ENCODE measurements at places on chromosomes 12 and 14.

- peak; percentile 76 for DNase-seq
Measured at GRCh38 chr14:44961151-44961553, 595 bp downstream of the KLHL28 start.

DNA sequence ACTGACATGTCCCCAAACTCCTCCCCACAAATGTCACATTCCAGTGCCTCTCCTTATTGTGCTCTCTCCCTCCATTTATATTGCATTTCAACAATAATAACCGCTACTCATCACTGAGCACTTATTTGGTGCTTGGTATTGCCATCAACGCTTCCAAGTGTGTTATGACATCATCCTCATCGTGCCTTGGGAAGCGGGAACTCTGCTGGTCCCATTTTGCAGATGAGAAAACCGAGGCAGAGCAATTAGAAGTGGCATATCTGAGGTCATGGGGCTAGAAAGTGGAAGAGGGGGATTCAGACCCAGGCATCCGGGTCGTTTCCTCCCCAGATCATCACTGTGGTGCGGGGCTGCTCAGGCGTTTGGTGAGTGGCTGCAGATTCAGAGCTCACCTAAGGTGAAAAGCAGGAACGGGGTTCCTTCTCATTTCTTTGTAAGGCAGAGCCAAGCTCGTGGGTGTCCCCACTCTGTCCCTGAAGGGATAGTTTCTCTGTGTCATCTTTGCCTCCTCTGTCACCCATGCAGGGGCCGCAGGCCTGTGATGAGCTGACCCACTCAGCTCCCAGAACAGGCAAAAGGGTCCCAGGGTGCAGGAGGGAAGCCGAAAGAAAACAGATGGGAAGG, 5.5 kb upstream of the FZD10 start:
- no peak for DNase-seq

DNA sequence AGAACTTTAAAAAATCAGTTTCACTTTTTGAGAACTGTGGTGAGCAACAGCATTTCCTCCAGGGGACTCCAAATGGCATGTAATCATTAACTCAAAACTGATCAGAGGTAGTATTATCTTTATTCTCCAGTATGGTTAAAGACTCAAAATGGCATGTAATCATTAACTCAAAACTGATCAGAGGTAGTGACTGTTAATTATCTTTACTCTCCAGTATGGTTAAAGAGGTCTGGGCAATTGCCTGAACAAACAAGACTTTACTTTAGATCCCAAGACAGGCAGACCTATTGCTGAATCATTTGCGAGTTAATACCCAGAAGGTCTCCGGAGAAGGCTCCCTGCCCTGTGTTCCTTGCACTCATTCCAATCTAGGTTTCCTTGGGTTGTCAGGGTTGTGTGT, 6.6 kb upstream of the ACADS start:
- no peak for DNase-seq

DNA sequence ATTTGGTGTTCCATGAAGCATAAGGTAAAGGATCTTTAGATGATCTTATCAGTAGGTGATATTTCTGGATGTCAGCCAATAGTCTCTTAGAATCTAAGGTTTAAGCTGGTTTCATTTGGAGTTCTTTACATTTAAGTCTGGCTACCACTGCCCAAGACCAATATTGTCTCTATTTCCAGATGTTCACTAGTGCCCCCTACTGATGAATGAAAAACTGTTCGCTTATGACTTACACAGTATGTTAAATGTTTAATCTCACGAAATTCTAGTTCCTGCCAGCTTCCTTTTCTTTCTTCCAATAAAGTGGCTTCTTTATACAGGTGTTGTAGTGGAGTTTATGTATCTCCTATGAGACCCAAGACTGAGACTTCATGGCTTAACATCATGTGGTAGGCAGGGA, 31.8 kb upstream of the MIS18BP1 start:
- no peak for DNase-seq

DNA sequence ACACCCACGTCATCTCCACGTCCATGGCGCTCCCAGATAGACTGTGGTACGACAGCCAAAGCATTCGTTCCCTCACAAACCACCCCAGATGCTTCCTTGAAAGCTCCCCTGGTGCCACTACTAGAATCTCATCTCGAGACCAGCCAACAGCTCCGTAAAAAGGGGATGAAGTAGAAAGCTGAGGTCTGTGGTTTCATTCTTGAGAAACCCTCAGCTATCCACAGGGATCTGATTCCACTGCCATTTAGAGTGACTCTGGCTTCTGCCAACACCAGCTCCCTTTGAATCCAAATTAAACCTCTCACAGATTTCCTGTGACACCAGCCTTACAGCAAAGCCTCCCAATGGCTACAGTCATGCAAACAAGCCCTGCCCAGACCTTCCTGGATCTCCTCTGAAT, 18.5 kb upstream of the FOXN3 start:
- no peak for DNase-seq
